ENCODE measurements at places on chromosomes 12 and 14.

DNA sequence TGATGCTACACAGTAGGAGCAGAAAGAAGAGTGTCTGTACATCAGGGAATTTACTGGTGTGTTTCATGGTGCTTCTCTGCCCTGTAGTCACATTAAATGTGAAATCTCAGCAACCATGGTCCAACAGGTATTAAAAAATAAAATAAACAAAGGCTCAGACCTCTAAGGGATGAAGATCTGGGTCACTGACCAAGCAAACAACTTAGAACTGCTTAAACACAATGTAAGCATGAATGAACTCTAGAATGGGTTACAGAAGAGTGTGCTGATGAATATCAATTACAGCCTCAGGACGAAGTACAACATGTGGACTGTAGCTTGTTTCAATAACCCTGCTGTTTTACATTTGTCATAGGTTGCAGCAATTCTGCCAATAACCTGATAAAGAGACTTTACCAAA is 47.4 kb downstream of the SLC35F4 start:
- DNase-seq = no peak

DNA sequence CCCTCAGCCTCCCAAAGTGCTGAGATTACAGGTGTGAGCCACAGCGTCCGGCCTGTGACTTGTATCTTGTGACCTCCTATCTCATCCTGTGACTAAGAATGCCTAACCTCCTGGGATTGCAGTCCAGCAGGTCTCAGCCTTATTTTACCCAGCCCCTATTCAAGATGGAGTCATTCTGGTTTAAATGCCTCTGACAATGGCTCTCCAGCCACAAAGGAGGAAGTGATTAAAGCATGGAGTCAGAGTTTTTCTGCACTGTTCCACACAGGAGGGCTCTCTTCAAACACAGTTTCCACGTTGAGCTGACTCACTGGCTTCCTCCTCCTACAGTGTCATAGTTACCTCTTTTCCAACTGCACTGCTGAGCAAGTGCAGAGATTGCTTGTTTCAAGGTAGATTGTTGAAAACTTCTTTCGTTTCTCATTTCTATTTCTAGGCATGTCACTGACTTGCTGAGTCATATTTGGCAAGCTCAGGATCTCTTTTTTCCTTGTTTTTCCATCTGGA is 383.8 kb downstream of the PCNX1 start:
- no peak for DNase-seq

DNA sequence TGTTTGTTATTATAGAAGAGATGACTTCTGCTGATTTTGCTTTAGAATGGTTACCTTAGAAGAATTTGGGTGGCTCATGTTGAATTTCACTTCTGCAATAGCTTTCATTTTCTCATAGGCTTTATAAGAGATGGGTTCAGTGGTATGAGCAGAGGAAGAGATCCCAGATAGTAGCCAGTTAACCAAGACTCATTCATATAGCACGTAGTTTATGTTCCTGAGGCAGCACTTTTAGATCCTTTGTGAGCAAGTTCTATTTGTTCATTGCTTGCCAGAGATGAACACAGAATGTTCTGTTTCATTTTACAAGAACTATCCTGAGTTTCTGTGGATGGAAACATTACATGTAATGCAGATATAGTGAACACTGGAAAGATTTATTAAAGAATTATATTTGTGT is 32.2 kb downstream of the RAB21 start:
- DNase-seq = no peak

DNA sequence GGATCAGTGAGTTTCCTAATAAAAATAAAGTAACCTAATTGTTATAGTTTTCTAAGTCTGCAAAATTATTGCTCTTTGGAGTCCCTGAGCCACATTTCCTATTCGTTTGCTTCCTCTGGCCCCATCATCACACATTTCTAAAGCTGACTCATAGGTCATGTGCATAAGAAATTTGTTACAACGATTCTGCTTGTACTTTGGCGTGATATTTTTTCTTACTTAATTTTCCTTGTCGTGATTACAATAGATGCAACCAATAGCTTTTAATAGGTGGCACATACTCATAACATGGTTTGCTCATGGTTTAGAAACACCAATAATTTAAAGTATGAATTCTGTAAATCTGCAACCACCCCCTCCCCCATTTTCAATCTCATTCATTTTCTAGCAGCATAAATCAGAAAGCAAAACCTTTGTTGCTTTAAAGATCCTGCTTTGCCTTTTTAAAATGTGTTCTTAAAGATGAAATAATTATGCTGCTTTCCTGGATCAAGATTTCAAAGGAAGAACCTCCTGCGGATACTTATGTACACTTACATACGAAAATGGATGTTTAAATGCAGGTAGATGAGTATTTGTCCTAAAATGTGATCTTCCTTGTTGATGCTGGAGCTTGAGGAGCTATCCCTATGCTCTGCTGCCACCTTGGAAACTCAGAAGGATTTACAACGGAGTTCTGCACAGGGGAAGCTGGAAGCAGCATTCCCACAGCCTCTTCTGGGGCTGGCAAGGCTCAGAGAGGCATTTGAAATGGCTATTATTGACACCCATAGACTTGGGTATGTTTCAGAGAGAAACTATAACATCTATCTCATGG is 1.7 kb upstream of the FLRT2 start:
- DNase-seq = no peak

DNA sequence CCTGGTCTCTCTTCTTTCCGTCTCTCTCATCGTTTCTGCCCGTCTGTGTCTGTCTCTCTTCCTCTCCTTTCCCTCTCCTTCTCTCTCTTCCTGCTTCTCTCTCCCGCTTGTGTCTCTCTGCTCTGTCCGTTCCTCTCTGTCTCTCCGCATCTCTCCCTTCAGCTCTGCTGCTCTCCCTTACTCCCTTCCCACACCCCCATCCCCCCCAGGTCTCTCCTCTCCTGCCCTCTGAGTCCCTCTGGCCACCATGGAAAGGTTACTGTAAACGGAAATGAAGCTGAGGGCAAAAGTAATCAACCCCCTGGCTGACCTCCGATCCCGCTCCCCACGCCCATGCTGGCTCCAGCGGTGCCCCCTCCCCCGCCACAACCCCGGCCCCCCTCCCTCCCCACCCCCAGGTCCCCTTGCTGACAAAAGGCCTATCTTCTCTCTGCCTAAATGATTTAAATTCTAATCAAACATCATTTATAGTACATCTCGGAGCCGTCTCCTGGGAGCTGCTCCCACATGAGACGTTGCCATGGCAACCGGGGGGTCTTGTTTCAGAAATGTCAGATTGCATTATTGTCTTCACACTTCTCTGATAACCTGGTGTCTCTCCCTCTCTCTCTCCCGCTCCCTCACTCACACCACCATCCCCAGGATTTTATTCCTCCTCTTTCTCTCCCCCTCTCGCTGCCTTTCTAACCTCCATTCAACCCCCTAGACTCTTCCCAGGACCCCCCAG is 203.8 kb downstream of the RBM19 start:
- DNase-seq = no peak

- no peak for DNase-seq
These were observed 425.2 kb downstream of the PCNX1 start for GRCh38 chr14:71332476-71332875.

Data from NCI-H510A (cell line).